ENCODE measurements at places on chromosomes 2 and 18.

DNA sequence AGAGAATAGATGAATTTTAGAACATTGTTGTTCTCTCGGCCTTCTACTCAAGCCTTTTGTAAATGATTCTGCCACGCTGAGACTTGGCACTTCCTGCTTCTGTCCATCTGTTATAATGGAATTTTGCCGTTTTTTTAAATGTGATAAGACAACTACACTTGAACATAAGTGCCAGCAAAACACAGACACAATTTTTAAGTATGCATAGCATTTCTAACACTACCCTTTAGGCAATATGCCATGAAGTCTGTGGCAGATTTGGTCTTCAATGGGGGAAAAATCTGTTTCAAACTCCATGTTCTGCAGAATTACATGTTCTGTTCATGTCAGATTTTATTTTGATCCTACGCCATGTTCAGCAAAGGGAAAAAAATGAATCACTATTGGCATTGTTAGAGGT, 1170.7 kb upstream of the SLC39A10 start:
- no peak for ATAC-seq

GRCh38 chr18:78526923-78527711, 452.5 kb upstream of the SALL3 start:
- ATAC-seq: no peak

GRCh38 chr2:10252661-10253060, 50.0 kb upstream of the HPCAL1 start:
- ATAC-seq: no peak

DNA sequence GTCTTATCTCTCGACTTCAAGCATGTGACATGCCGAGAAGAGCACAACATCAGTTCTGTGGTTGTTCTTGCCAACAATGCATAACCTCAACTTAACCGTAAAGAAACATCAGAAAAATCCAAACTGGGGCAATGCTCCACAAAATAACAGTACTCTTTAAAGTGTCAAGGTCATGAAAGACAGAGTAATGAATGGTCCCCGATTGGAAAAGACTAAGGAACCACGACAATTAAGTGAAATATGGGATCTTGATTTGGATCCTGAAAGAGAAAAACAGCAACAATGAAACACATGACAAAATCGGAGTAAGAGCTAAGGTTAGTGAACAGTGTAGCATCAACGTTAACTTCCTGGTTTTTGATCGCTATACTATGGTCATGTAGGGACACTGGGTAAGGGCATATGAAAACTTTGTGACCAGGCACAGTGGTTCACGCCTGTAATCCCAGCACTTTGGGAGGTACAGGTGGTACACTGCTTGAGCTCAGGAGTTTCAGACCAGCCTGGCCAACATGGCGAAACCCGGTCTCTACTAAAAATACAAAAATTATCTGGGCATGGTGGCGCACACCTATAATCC, 55.2 kb downstream of the UNC50 start:
- no peak for ATAC-seq

GRCh38 chr18:13300029-13300428, 81.5 kb downstream of the LDLRAD4 start:
- no peak for ATAC-seq

DNA sequence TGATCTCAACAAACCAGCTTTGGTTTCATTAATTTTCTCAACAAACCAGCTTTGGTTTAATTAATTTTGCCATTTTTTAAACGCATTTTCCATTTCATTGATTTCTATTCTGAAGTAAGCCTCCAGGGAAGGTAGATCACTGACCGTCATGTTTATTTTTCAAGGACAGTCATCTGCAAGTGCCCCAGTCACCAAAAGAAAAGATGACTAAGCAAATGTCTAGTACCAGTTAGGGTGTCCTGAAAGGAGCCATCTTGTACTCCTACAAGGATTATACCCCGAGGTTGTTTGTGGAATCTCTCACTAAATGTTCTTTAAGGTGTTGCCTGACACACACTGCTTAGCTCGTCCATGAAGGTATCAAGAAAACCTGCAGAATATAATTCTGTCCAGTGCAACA, 6.1 kb upstream of the UGT1A8 start:
- no peak for ATAC-seq

- no peak for ATAC-seq
These were observed 43.9 kb upstream of the PLEKHM3 start for GRCh38 chr2:208069186-208069585.

- ATAC-seq: peak; percentile 92
These were observed 23.9 kb downstream of the PECR start for GRCh38 chr2:216057688-216058193.

DNA sequence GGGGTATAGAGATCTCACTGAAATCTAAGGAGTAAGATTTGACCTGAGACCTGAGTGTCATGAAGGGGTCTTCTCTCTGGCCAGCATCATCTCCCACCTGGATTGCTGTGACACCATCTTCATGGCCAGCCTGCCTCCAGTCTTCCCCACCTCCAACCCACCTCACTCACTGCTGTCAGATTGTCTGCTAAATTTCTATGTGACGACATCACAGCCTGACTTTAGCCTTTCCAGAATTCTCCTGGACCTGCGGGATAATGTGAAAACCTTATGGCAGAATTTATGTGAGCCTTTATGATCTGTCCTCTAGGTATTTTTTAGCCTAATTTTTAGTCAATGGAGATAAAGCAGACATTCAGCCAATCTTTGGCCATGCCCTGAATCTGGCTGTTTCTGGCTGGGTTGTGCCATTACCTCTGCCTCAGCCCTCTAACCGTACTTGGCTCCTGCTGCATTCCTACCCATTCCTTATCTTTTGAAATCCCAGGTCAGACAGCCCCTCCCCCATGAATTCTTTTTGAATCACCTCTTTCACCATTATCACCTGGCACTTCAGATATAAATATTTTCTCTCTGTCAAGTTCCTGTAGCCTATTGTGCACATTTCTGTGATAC, 66.4 kb upstream of the MMADHC start:
- ATAC-seq: no peak

GRCh38 chr18:46565256-46565655, 91.8 kb downstream of the LOXHD1 start:
- no peak for ATAC-seq

DNA sequence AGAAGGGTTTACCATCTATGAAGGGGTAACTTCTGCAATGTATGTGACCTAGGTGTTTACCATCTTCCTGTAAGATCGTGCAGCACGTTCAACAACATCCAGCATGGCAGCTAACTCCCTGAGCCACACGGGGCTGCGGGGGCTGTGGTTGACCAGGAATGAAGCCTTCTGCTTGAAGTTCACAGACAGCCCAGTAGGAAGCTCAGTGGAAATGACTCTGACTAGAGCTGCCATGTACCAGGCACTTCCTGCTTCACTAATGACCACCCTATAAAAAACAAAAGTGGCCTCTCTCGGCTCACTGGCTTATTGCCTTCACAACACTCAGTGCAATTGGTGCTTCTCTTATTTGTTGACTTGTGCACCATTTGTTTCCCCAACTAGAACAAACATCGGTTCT, 99.7 kb upstream of the SMAD7 start:
- ATAC-seq: no peak

GRCh38 chr2:76829374-76830234, 692.6 kb downstream of the LRRTM4 start:
- ATAC-seq: no peak

DNA sequence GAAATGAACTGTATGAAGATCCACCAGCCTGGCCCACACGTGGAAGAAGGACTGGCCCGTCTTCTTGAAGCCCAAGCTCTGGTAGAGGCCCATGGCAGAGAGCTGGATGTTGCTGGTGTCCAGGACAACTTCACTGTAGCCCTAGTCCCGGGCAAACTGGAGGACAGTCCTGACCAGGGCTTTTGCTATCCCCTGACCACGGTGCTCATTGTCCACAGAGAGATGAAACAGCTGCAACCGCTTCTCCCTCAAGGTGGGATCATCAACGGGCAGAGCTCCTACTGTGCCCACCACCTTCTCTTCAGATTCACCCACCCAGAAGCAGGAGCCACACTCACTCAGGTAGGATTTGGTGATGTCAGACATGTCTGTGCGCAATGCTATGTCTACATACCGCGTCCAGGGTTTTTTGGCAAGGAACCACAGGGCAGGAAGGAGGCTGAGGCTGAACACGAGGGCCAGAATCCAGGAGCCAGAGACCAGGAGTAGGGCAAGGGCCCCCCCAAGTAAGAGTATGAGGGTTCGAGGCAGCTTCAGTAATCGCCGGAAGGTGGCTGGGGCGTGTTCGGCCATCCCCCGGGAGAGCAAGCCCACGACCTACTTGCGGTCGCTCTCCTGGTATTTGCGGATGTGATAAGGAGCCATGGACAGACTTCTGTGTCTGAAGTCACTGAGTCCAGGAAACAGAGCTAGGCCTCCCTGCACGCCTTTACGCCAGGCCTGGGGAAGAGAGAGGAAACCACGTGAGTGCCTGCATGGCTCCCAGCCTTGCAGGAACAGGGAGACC, 36.3 kb downstream of the TPRKB start:
- ATAC-seq: no peak

- no peak for ATAC-seq
These were observed 128.3 kb downstream of the PRPF40A start for GRCh38 chr2:152588998-152589397.

DNA sequence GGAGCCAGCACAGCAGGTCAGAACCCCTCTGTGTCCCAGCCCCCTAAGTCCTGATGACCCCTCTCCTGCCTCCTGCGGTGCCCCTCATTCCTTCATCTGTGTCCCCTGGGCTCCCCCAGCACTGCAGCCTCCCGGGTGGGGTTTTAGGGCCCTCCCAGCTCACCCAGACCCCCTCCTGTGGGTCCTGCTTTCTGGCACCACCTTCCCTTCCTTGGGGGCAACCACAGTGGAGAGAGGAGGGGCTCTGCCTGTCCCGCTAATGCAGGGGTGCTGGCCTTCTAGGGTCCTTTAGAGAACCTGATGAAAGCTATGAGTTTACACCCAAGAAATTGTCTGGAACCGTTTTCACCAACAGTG, 42.7 kb upstream of the ALPP start:
- ATAC-seq: no peak

DNA sequence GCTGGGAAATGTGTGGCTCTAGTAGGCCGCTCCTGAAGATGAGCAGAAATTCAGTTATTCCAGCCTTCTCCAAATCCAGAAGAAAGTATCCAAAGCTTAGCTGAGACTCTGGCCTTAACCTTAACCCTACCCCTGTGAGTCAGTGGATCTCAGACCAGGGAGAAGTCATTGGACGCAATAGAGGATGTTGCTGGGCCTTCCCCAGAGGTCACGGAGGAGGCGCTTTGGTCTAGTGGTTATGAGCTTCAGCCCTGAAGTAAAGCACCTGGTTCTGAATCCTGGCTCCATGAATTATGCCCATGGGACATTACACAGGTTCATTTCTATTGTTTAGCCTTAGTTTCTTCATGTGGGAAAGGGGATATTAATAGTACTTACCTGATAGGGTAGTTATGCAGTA, 24.0 kb downstream of the PKDCC start:
- no peak for ATAC-seq

DNA sequence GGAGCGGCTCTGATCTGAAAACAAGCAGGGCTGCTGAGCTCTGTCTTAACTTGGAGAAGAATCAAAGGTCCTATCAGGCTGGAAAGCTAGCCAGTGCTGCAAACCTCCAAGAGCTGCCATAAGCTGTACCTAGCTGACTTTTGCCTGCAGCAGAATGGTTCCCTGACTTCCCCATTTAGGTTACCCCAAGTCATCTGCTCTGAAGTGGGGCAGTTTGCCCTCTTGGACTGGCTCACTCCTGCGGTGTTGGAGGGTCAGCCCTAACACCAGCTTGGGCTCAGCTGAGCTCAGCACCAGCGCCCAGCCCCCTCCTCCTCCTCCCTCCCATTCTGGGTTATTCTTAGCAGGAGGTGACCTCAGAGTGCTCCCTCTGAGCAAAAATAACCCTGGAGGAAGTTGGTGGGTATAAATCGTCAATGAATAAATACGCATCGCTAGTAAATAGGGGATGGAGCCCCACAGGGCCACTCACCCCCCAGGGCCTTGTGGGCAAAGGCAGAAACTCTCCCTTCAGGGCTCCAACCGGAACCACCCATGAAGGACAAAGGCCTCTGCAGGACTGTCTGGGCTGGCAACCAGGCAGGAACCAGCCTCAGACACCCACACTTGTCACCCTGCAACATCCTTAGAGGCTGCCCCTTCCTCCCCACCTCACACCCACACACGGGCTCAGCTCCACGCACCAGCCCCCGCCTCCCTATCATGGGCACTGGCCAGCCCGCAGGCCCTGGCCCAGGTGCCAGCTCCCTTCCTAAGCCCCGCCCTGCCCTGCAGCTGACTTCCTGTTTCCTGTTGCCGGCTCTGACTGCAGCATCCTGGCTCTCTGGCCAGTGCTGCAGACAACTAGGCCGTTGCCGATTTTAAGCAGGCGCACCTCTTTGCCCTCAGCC, 46.9 kb downstream of the DNMT3A start:
- peak; percentile 80 for ATAC-seq

DNA sequence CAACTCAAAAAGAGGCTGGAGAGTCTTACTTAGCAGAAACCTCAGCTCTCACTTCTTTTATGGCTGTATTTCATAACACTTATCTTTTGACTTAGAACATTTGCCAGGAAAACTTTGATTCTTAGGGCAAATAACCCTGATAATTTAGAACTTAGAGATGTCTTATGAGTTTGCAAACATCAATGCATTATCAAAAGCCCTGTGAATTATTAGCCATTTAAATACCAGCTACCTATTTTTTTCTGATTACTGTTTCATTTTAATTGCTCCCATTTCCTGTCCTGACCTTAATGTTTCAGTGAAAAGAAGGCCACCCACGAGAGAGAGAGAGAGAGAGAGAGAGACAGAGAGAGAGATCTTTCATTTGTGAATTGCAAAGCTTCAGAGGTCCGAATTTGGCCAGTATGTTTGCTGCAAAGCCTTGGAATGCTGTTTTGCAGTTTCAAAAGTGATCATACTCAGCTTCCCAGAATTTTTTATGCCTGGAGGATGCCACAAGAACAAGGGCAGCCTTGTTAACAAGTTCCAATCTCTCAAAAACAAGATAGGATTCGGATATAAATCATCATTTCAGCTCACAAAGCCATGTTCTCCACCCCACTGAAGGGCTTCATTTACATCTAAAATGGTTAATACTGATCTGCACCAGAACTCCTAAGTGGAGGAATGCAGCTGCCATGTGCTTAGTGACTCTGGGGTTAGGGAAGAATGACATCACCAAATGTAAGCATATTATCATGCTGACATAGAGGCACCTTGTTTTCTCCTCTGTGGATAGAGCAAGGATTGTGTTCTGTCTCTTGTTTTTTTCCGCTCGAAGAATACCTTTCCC, 478.2 kb downstream of the ARHGAP15 start:
- ATAC-seq: no peak

DNA sequence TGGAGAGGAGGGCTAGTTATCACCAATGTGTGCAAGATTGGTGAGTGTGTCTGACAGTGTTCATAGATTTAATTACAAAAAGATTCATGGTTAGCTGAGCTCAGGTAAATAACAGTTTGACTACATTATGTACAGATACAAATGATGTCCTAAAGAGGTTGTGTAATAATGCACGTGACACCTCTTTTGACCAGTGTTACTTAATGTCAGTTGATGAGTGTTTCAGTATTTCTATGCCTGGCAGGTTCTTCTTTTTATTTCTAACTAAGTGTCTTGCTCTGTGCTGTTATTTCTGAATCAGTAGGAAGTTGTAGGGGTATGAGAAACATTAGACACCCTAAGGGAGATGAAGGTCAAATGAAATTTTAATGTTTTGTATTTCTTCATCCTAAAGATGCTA, 7.9 kb upstream of the INHBB start:
- ATAC-seq: peak; percentile 25
